Mesothelial cell of epicardium (in vitro differentiated cells): ENCODE measurements at places on chromosomes 6 and 20.

DNA sequence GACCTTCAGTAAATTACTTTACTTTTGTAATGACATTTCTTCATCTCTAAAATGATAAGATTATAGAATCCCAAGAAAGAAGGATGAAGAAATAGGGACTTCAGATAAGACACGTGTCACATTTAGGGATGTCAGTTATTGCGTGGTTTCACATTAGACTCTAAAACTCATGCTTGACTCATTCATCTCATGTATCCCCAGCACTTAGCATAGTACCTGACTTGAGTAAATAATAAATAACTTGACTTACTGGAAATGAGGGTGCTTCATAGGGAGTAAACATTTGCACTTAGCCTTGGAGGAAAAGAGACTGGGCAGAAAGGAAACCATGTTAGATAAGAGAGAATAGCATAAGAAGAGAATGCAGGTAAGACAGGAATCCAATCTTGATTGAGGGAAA lies 37.2 kb downstream of the VTA1 start:
- DNase-seq: no peak

DNA sequence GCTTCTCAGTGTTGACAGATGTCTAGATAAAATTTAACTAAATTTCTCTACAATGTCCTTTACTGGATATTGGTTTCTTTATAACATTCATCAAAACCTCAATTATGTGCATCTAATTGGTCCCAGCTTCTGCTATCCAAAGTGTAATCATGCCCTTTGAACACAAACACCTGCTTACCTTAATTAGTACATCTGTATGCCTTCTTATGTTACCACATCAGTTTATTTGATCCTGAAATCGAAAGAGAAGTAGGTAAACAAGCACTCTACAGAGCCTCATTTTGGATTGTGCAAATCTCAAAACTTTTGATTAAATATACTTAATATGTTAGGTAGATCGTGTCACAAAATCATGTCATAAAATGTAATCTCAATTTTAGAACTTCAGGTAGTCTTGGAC lies 36.5 kb downstream of the TAB2 start:
- DNase-seq: no peak

- DNase-seq: no peak
These were observed 23.1 kb downstream of the TRIM27 start for GRCh38 chr6:28900577-28901256.

DNA sequence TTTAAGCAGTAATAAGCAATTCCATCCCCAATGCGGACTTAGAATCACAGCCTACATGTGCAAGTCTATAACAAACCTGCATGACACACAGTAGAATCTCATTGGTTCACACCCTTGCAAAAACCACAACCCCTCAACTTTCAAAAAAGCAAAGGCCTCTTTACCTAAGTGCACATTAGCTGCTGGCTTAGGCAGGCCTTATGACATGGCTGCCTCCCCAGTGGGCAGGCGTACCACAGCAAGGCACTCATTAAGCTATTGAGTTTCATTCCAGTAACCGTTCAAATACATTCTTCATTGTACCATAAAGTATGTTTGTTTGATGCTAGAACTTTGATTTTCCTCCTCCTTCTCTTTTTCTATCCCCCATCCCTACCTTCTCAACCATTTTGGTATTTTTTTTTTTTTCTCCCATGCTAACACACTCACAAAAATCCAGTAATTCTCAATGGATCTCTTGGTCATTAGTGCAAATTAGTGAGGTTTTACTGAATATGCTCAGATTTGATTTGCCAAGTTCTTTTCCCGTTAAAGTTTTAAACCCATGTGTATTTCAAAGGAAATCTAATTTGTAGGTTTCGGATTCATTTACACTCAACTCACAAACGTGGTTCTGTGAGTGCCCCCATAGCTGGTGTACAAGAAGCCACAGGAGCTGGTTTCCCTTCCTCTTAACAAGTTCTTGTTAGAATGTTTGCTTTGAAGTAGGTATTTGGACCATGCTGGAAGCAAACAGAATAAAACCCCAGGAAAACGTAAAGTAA lies 460.4 kb upstream of the RUNX2 start:
- DNase-seq: no peak

- no peak for DNase-seq
These were observed 192.2 kb downstream of the GMPR start for GRCh38 chr6:16430391-16431089.

GRCh38 chr6:138824482-138825144 lies 28.7 kb downstream of the ECT2L start:
- DNase-seq: no peak

DNA sequence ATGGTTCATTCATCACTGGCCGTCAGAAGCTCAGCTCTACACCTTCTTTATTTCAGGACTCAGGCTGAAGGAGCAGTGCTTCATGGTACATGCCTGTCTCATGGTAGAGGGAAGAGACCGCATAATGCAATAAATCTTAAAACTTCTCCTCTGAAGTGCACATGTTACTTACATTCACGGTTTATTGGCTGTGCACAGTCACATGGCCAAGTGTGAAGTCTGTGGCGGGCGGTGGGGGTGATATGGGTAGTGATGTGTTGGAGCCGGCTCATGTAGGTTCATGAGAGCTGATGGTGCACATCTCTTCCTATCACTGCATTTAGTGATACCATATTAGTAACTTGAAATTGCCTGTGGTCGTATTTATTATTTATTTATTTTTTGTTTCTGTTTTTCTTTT lies 102.9 kb downstream of the CTNNBL1 start:
- no peak for DNase-seq

- no peak for DNase-seq
These were observed 1.7 kb upstream of the PRELID3B start for GRCh38 chr20:59044295-59044694.
